ENCODE measurements at places on chromosomes 12 and 14. TPM values are rescaled to one million over a fixed set of nuclear protein-coding genes. Genes with fewer than 3 reads are reported as not detected.

- no peak for DNase-seq
Observed at GRCh38 chr14:92353447-92353846, 30.5 kb downstream of the SLC24A4 start.

UNC79 gene
- 0.57 TPM for polyA plus RNA-seq

GRCh38 chr12:104354868-104355570, 51.5 kb downstream of the EID3 start:
- no peak for DNase-seq

DNA sequence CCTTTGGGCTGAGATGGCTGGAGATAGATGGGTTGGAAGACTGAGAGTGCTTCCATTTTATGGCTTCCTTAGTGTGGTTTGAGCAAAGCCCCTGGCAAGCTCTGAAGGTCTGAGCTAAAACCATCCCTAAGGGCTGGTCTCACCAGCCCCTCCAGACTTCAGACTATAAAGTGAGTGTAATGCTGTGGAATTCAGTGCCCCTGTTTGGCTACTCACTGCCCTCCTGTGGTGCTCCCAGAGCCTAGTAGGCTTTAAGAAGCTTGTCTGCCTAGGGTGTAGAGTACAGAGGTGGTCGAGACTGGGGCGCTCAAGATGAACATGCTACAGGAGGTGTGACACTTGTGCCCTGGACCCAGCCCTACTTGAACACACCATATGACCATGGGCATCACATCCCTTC, 246.7 kb upstream of the FKBP4 start:
- DNase-seq, result no peak

DNA sequence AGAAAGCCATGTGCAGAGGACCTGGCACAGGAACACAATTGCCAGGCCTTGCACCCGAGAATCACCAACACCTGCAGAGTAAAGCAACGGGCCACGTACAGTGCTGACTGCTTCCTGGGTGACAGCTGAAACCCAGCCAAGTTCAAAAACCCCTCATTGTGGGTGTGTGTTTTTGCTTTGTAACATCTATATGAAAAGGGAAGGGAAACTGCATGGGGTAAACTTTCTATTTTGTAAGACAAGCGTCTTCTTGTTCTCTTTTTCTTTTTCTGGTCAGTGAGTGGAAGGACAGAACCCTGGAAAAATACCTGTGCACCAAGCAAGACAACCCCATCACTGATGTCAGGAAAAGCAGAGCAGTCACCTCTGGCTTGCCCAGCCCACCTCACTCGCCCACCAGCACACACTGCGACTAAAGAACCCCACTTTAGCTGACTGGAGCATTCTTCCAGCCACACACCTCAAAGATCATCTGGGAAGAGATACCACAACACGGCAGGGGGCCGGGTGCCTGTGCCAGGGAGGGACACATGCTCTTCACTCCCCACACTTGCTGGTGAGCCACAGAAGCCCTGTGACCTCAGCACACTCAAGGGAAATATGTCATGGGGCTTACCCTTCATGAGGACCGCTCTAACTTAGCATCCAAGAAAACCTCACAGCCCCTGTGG, 172.3 kb downstream of the NDUFA12 start:
- DNase-seq, result no peak

DNA sequence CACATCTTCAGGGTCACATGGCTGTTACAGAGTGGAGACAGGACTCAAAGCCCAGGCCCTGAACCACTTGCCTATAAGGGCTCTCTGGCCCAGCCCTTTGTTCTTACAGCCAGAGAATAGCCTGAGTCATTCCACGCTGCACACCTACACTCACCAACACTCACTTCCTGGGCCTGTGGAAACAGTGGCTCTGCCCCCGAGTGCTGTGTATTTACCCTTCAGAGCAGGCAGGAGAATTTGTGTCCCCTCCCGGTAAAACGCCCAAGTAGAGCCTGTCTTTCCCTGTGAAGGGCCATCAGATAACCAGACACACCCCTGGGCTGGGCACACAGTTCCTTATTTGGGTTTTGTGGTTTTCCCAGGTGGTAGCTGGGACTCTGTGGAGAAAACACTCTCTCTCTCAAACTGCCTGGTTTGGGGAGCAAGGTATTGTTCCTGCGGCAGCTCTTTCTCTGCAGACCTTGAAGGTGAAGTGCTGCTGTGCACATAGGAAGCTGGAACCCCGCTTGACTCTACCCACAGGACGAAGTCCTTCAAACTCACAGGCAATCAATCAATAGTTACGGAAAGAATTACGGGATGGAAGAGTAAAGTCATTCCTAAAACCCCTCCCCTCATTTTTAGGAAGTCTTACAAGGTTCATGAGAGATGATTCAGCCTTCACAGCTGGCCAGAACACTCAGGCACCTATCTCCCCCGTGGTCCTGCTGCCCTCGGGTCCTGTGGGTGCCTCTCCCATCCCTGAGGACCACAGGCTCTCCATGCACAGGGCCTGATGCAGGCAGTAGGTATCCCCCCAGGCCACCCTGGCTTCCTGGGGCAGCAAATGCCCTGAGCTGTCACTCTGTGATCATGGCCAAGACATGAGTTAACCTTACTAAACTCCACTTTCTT, 20.3 kb downstream of the FIGNL2 start:
- no peak for DNase-seq

GRCh38 chr14:61752626-61753025, 9.6 kb upstream of the SNAPC1 start:
- DNase-seq, result no peak

POTEM gene
- not detected for polyA plus RNA-seq

RNU4-1 gene
- not detected for polyA plus RNA-seq

CCDC88C gene
- polyA plus RNA-seq, result 32.6 TPM

- no peak for DNase-seq
Observed at GRCh38 chr12:6563448-6564050, 4.5 kb downstream of the NOP2 start.

DNA sequence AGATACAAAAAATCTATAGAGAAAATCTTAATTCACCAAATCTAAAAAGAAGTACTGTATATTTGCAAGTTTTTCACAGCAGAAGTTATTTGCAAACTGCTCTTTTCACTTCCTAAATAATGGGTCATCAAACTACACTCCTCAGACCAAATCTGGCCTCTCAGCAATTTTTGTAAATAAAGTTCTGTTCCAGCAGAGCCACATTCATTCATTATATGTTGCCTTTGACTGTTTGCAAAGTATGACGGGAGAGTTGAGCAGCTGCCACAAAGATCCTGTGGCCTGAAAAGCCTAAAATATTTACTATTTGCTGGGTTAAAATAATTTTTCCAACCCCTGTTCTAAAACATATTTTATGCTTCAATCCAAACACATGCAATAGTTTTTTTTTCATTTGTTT, 1222.3 kb upstream of the SEL1L start:
- peak; percentile 28 for DNase-seq

HOXC12 gene
- polyA plus RNA-seq, result not detected

GRCh38 chr14:36661506-36662257, at the start of gene PAX9:
Gene PAX9 (plus strand): TSS chr14:36661860. CDS start chr14:36662090, 230 bp downstream.
- DNase-seq, result peak; percentile 75

- DNase-seq, result peak; percentile 96
Observed at GRCh38 chr14:20682435-20683124, 1.8 kb upstream of the RNASE4 start.

DNA sequence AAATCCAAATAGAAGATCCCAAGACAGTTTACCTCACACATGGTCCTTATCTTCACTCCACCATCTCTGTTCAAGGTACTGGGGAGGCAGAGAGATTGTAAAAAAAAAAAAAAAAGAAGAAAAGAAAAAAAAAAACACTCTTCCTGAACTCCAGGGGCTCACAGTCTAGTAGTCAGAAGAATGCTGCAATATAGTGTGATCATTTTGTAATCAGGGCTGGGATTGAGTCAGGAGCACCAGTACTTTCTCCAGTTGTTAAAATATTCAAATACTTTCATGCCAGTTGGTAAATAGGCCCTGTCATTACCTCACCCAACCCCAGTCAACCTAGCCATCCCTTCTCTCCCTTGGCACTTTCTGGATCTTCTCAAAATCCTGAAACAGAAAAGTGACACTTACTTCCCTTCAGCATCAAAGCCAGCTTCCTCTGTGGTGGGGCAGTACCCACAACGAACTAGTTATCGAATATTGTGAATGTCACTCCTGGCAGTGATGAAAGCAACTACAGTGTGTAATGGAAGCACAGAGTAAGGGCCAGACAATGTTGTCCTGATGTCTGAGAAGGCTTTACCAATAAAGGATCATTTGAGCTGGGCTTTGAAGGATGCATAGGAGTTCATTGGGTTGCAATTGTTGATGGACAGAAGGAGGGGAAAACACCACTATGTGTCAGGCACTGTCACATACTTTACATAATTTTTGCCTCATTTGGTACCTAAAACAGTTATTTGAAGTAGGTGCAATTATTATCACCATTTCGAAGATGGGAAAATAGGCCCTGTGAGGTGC, 44.3 kb upstream of the HSPB8 start:
- DNase-seq, result no peak

DNA sequence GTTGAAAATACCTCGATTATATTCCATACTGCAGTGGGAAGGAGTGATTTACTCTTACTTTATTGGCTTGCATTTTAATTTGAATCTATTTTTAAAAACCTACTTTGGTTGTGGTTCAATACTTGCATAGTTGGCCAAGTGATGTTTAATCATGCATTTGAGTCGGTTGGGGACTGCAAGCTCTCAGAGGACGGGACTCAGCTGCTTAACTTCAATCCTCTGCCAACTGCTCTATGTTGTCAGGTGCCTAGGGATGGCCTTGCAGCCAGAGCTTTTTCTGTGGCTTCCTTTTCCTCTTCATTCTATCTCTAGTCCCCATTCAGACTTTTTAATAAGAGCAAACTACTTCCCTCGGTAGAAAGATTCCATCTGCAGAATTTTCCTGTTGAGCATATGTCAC, 53.4 kb upstream of the KRR1 start:
- no peak for DNase-seq

DNA sequence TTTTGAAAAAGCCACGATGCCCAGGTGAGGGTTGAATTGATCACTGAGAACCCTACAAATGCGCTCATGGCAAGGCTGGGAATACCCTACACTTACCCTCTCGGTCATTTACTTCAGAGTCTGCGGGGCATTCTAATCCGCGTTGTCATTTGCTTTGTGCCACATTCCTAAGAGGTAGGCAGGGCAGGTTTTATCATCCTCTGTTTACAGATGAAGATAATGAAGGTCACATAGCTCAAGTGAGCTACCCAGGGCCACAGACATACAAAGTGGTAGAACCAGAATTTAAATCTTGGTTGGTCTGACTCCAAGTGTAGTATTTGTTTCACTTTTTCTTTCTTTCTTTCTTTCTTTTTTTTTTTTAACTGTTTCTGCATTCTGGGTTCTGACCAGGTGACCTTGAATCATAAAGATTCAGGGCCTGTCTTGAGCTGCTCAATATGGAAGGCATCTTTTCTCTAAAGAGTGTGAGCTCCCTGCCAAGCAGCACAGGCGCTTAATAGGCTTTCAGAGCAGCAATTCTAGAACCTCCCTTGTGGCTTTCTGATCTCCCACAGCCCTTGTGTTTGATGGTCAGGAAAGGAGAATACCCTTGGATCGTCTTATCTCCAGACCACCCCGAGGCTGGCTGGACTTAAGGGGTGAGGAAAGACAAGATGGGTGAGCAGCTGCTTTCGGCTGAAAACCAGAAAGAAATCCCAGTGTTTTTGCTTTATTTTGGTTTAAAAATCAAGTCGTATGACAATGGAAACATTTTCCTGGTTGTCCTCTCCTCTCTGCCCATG, 662 bp upstream of the BATF start:
- DNase-seq, result no peak

- DNase-seq, result no peak
Observed at GRCh38 chr12:95204141-95204866, 13.0 kb downstream of the FGD6 start.

GRCh38 chr14:100323121-100323941, at the start of gene SLC25A47:
Gene SLC25A47 (plus strand): TSS chr14:100323339. CDS start chr14:100323415, 76 bp downstream.
- no peak for DNase-seq

Measured in right lung (tissue), 10 donors.